Activated CD4-positive, alpha-beta T cell treated with anti-CD3 and anti-CD28 coated beads, Interleukin-2, amount 50 U/mL, for 48 hours (primary cell): ENCODE measurements at places on chromosomes 1 and 21.

DNA sequence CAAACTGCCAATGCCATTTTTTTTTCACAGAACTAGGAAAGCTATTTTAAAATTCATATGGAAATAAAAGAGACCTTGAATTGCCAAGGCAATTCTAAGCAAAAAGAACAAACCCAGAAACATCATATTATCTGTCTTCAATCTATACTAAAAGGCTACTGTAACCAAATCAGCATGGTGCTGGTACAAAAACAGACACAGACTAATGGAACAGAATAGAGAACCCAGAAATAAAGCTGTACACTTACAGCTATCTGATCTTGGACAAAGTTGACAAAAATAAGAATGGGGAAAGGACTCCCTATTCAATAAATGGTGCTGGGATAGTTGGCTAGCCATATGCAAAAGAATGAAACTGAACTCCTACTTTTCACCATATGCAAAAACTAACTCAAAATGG lies 50.5 kb downstream of the RGS4 start:
- no peak for DNase-seq

DNA sequence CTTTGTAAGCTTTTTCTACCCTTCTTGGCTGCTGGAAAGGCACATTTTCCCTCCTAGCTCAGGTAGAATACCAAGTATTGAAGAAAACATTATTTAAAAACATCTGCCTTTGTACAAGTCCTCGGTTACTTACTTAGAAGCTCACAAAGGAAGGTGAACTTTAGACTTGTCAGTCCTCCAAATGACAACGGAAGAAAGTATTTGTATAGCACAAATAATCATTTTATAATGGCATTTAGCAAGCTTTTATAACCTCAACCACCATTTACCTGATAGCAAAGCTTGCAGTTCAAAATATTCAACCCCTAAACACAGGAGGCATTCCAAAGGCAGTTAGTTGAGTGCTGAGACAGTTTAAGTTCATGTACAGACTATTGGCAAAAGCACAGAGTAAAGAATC lies 2.5 kb upstream of the FCAMR start:
- DNase-seq = no peak

DNA sequence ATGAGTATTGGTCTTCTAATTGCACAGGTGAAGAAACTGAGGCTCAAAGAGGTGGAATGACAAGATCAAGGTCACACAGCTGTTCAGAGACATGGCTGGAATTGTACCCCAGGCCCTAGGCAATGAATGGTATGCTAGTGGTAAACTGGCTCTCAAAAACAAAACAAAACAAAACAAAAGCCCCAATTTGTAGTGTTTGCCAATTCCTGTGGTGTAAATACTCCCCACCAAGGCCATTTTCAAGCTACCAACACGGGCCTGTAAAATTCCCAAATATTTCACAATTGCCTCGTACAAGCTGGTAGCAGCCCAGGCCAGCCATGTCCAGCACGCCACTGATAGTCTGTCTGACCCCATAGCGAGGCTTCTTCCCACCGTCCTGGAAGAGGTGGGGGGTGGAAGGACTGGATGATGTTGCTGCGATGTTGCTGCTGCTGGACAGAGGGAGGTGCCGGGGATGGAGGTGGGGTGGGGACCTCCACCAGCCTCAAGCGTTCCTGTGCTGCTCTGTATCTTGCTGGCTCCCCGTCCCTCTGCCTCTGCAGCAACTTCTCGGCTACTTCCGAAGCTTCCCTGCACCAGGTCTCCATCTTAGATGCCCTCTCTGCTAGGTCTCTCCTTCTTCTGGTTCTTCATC lies 62.2 kb upstream of the RUNX3 start:
- DNase-seq = no peak

GRCh38 chr21:23496729-23497128 lies 2110.6 kb downstream of the MRPL39 start:
- DNase-seq = no peak

DNA sequence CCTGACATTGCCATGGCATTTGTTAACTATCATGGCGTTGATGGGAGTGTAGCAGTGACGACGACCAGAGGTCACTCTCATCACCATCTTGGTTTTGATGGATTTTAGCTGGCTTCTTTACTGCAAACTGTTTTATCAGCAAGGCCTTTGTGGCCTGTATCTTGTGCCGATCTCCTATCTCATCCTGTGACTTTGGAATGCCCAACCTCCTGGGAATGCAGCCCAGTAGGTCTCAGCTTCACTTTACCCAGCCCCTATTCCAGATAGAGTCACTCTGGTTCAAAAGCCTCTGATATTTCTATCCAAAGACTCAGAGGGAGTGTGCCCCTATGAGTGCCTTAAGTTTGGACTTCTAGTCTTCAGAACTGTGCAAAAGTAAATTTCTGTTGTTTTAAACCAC lies 130.1 kb downstream of the ADAMTS1 start:
- no peak for DNase-seq

DNA sequence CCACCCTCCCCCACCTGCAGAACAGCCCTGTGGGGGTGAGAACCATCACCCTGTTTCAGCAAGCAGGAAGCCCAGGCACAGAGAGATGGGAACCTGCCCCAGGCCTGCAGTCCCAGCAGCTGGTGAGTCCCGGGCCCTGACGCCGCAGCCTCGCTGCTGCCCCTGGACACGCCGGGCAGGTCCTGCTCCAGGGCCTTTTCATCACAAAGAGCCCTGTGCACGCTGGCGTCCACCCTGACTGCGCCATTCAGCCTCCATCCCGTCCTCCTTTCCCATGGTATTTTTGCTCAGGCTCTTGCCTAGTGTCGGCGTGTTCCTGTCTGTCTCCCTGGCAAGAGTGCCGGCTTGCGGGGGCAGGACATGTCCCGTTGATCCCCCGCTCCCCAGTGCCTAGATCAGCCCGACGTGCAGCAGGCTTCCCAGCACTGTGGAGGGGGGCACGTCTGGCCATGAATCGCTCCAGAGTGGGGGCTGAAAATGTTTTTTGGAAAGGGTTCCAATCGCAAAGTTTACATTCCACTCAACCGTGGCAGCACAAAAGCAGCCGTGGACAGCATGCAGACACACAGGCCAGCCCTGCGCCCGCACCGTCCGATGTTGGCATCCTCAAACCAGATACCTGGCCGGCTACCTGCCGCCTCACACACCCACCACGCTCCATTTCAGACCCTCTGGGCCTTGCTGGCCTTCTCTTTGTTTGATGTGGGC lies 6.3 kb upstream of the TTC34 start:
- no peak for DNase-seq

GRCh38 chr21:29797155-29797554 lies 142.6 kb downstream of the GRIK1 start:
- DNase-seq = no peak

- DNase-seq = no peak
These were observed 139.0 kb downstream of the HS2ST1 start for GRCh38 chr1:87053446-87053845.

- DNase-seq = no peak
These were observed 137.2 kb downstream of the LRIG2 start for GRCh38 chr1:113210248-113210647.

DNA sequence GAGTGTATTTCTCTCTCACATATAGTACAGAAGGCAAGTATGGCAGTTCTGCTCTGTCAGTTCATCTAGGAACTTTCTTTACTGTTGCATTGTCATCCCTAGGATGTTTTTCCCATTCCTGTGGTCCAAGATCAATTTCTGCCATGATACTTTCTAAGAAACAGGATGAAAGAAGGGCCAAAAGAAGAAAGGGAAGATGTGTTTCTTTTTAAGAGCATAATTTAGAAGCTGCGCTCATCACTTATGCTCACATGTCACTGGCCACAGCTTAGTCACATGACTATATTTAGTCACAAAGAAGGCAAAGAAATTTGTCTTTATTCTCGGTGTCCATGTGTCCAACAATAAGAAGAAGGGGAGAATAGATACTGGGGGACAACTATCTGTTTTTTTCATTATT lies 7.0 kb upstream of the MAST2 start:
- DNase-seq = no peak

GRCh38 chr21:34970167-34970500 lies 79.0 kb downstream of the RUNX1 start:
- no peak for DNase-seq

DNA sequence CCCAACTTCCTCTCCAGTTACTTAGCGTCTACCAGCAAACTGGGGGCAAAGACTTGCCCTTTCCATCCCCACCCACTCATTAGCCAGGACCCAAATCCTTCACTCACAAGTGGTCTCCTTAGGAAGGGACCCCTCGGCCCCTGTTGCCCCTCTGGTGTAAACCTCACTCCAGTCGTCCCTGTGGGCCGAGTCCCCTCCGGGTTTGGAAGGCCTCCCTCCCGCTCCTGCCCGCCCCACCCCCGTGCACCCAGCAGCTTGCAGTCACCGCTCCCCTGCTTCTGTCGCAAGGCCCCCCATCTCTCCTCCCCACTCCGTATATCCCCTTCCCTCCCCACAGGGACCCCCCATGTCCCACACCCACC lies 1.2 kb downstream of the EFHD2 start:
- no peak for DNase-seq

- peak; percentile 76 for DNase-seq
These were observed 29.1 kb upstream of the A3GALT2 start for GRCh38 chr1:33349778-33350610.

- no peak for DNase-seq
These were observed 44.6 kb downstream of the UBE2U start for GRCh38 chr1:64248065-64248464.

GRCh38 chr1:95582746-95583145 lies 348.7 kb downstream of the RWDD3 start:
- no peak for DNase-seq

DNA sequence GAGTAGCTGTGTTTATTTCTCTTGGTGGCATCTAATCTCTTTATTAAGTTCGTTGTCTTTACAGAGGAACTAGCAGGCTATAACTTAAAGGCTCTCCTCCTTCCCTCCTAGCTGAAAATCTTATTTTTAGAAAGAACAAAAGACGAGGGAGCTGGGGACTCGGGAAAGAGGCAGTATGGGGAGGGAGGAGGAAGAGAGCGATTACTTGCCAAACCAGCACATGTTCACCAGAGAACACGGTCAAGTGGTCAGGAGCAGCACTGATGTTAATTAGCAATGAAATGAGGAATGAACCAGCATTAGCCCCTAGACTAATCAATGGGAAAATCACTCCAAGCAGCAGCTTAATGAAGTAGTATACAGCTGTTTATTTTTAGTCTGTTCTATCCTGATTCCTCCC lies 171.3 kb upstream of the ESRRG start:
- no peak for DNase-seq

- no peak for DNase-seq
These were observed 29.6 kb downstream of the CHIA start for GRCh38 chr1:111320066-111320879.

DNA sequence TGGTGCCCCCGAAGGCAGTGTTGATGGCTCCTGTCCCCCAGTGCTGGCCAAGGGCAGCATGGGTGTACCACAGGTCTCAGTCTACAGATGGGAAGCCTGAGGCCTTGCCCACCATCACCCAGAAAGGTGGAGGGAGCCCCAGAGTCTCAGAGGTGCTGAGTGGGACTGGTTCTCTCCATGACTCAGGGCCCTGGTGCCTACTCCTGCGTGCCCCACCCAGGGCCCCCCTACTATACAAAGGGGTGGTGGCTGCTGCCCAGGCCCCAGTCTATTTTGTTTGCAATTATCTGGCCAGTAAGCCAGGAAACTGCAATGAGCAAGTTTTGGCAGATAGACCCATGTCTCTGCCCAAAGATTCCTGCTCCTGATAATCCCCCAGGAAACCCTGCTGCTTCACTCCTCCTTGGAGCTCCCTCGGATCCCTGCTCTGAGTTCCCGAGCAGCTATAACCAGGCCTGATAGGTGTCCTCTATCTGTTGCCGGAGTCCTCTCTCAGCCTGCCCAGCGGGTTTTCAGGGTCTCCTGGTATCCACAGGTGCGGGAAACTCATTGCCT lies 41.7 kb downstream of the EDN2 start:
- no peak for DNase-seq

DNA sequence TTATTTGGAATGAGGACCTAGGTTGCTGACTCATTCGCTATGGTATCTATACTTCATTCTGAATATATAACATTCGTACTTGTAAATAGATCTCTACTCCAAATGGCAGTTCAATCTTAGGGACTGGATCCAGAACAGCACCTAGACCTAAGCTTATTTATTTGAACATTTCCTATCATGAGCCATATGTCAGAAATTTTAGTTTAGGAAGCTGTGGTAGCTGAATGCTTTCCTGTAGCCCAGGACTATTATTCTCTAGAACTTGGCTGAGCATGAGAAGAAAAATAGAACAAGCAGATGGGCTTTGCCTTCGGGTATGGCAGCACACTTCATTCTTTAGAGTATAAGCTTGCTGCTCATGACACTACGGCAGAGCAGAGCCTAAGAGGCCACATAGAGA lies 1114.4 kb upstream of the B3GALT2 start:
- no peak for DNase-seq

DNA sequence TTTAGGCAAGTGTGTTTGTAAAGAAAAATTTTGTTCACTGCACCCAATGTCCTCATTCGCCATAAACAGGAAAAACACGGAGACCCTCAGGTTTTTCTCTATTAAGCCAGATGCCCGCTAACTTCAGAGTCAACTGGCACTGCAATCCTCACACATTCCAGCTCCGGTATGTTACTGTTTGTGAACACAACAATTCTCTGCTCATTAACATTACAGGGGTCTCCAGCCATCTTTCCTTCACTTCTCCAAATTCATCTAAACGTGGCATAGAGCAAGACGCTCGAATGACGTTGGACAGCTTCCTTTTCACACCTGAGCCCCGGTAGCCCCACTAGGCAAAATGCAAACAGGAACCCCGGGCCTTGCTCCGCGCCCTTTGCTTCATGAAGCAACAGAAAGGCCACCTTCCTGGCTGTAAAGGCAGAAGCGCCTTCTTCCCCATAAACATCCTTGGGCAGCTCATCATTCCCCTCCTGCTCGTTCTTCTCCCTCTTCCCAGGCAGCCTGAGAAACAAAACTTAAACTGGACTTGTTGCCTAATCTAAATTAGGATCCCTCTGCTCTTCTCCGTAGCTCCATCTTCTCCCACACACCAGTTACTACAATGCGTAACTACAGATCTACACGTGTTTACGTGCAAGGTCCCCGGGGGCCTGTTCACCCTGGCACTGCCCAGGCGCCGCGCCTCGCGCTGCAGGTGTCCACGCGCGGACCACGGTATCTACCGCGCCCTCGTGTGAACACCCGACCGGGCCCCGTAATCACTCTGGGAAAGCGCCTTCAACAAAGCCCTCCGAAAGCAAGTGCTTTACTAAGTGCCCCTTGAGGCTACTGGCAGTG lies 1.2 kb downstream of the LBR start:
- peak; percentile 40 for DNase-seq

- no peak for DNase-seq
These were observed 702.2 kb upstream of the ADGRL4 start for GRCh38 chr1:79708646-79709265.

GRCh38 chr1:105373681-105374080 lies 1624.0 kb downstream of the AMY1C start:
- no peak for DNase-seq

GRCh38 chr21:17854745-17855144 lies 35.6 kb upstream of the C21orf91 start:
- no peak for DNase-seq

DNA sequence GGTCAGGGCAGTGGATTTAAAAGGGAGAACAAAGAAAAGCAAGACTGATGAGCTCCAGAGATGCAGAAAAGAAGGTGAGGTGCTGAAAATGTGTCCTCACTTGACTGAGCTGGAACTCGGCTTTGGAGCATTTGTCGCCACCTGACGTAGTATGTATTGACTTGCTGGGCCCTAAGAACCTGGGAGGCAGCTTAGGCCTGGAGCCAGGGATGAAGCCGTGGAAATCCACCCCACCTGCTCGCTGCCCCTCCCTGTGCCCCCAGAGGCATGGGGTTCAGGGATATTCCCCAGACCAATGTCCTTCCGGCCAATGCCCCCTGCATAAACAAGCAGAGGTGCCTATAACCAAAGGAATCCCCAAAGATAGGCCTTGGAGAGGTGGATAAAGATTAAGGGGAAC lies 14.3 kb downstream of the MRAP start:
- no peak for DNase-seq
